ENCODE measurements at places on chromosomes 7 and 10.

GRCh38 chr10:113427811-113428558 is 124.9 kb upstream of the HABP2 start:
- no peak for DNase-seq

DNA sequence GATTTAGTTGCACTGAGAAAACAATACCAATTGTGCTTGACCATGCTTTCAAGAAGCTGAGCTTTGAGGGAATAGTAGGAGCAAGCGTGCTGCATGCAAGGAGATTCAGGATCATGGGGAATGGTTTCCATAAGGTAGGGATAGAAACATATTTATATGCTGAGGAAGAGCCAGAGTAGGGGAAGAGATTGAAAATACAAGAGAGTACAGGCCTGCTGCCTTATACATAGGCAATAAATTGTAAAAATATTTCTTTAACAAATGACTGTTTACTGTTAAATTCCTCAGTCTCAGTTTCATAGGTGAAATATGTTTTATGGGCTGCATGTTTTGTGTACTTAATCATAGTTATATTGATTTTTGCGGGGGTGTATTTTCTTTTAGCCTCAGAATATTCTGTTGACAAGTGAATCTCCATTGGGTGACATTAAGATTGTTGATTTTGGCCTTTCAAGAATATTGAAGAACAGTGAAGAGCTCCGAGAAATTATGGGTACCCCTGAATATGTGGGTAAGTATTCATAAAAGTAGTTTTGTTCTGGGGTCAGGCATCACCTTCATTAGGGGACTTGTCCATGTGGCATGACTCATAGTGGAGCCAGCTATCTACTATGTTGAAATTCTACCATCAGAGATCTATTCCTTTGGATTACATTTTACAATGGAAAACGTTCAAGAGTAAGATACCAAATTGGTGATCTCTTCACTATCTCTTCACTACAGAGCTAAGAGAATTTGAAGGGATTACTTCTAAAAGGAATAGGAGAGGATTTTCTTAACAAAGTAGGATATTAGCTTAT is 36.5 kb downstream of the STK17A start:
- DNase-seq: no peak

DNA sequence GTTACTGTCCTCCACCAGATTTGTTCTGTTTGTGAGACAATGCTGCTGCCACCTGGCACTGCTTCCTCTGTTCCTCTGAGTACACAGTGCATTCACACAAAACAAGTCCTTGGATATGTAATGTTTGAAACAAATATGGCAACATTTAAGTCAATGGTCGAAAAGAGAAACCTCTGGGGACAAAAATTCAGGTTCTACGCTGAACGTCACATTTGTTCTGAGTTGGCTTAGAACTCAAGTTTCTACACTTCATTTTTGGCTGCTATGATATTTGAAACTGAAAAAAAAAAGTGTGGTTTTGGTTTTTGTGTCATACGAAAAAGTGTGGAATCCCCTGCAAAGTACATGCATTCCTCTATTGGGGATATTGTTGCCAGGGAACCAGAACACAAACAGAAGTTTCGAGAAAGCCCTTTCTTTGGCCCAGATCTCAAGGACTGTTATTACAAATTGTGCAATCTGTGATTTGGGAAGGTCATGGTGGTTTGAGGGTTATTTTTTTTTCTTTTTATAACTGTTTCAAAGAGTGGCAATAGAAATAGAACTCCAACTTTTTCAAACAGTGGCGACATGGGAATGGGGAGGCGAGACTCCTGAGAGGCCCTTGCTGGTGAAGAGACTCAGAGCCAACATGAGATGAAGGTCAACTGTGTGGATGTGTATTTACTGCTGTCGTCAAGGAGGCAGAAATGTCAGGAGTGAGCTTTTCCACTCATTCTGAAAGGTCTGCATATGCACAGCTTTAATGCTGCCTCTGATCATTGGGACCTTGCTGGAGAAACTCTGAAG is 127.5 kb downstream of the CUBN start:
- no peak for DNase-seq

- no peak for DNase-seq
Measured at GRCh38 chr10:11602919-11603523, 8.4 kb downstream of the USP6NL start.

Measured in activated naive CD4-positive, alpha-beta T cell (primary cell).